ENCODE measurements at places on chromosomes 12 and 14. TPM values are rescaled to one million over a fixed set of nuclear protein-coding genes. Genes with fewer than 3 reads are reported as not detected.

The AMDHD1 gene
- 0.17 TPM for polyA plus RNA-seq

DNA sequence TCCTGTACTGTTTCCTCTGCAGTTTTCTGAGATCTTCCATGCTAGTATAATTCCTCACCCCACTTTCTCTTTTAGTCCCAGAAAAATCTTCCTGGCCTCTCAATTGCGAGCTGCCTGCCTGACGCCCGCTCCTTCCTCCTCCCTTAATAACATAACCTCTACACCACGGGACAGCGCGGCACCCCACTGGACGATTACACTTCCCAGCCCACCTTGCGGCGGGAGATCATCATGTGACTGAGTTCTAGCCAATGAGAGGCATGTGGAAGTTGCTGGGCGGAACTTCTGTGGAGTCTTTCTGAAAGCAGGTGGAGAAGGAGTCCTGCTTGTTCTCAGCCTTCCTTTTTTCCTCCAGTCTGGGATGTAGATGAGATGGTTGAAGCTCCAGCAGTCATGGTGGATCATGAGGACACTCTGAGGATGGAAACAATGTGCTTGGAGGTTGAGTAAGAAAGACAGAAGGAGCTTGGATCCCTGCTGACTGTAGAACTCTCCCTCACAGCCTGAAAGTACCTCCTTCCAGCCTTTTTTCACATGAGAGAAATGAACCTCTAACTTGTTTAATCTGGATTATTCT is 133.6 kb upstream of the VRK1 start:
- DNase-seq: no peak

- DNase-seq: peak; percentile 14
Measured at GRCh38 chr14:57871459-57872080, 5.7 kb upstream of the SLC35F4 start.

The KCNK13 gene
- 0.25 TPM for polyA plus RNA-seq

- peak; percentile 76 for DNase-seq
Measured at GRCh38 chr12:68358532-68359485, 26.6 kb upstream of the MDM1 start.

GRCh38 chr12:117571321-117571720 is 209.9 kb upstream of the NOS1 start:
- no peak for DNase-seq

The KCNC2 gene
- 0.18 TPM for polyA plus RNA-seq

DNA sequence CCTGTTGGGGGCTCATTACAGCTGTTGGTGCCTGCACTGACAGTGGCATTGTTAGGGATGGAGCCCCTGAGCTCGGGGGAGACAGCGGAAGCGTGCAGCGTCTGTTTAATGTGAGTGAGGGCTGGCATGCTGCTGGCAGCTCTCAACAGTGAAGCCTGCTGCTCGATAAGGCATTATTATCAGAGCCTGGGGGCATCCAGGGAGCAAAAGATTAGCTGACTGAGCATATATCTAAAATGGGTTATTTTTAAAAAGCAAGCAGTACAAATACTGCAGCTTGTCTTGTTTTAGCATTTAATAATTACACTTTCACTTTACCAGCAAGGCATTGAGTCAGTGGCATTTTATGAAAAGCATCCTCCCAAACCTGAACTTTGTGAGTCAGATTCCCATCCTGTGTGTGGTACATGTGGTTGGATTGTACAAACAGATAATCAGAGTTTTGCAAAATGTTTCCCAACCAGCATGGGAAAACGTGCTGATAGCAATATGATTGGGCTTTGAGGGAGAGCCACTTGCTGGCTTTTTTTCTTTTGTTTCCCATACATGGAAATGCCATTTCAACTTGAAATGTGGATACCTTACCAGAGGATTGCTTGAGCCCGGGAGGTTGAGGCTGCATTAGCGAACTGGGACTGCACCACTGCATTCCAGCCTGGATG is 150.8 kb downstream of the PRKCH start:
- DNase-seq: no peak

GRCh38 chr12:12960639-12961209 is 8.8 kb upstream of the GPRC5D start:
- no peak for DNase-seq

DNA sequence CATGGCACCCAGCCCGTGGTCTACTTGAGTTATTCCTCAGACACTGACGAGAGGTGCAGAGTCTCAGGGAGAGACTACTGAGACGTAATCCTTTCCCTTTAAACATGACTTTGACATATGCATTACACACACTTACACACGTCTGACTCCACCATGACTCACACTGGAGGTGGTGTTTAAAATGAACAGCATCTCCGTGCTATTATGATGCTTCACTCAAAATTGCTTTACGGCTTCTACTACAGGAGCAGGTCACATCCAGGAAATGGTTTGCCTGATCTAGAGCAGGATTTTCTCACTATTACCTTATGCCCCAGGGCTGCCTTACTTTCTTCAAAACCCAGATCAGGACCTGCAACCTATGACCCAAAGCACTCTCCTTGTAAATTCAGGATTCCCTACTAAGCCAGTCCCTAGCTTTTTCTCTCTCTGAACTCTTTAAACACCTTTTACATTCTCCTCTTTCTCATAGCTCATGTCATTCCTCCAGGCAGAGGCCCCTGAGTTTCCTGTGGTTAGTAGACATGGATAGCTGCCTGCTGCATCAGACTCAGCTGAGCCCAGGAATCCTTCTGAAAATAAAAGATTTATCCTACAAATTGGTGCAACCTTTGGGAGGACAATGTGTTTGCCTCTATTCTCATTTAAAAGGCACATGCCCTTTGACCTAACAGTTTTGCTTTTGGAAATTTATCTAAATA is 31.2 kb downstream of the TMCC3 start:
- no peak for DNase-seq

GRCh38 chr14:66174453-66174891 is 311.7 kb upstream of the CCDC196 start:
- DNase-seq: no peak

The FGF6 gene
- polyA plus RNA-seq: 49.3 TPM

The ACOT2 gene
- polyA plus RNA-seq: not detected

GRCh38 chr14:103840014-103840413 is 7.4 kb downstream of the PPP1R13B start:
- DNase-seq: no peak

- DNase-seq: no peak
Measured at GRCh38 chr14:69183735-69184134, 7.6 kb upstream of the EXD2 start.

DNA sequence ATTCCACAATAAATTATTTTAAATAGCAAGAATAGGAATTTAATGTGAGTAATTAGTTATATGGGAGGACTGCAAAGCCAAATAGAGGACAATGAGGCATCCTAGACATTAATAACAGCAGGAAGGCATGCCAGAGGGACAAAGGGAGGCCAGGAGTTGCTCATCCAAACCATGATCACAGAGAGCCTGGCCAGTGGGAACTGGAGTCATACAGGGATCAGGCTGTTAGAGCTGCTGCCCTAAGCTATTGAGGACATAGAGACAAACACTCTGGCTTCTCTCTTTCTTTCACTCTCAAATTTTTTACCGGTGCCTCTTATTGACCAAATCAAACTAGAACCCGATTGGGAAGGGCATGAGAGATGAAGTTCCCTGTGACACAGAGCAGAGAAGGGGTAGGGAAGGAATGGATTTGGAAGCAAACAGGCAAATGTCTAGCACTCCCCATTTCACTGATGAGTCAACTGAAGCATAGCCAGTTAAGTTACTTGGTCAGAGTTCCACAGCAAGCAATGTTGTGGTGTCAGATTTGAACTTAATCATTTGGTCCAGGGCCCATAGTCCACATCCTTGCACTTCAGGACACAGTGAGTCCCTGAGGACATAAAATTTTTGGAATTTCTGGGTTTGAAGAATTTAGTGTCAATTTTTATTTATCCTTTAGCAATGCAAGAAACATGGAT is 17.9 kb upstream of the CFAP54 start:
- no peak for DNase-seq

GRCh38 chr12:131323879-131324278 is 370.2 kb downstream of the ADGRD1 start:
- DNase-seq: no peak

- DNase-seq: no peak
Measured at GRCh38 chr14:96091149-96091693, 52.1 kb downstream of the C14orf132 start.

The PLA2G1B gene
- polyA plus RNA-seq: not detected

The DHRS2 gene
- not detected for polyA plus RNA-seq

GRCh38 chr12:19301688-19302087 is 137.6 kb upstream of the AEBP2 start:
- DNase-seq: no peak

GRCh38 chr12:2690348-2691005 is 104.3 kb upstream of the FKBP4 start:
- no peak for DNase-seq

DNA sequence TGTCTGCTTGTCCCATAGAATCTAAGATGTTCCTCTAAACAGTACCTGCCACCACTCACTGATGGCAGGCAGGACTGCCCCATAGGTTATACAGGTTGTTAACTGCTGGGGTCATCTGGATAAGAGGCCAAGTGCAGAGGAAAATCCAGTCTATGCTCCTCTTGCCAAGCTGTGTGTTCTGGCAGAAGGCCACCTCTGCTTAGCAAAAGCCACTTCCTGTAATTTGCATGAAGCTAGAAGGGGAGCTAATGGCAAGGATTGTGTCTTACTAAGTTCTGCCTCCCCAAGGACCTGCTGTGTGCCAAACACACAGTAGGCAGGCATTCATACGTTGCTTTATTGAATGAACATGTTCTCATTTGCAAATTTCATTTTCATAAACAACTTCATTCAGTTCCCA is 445.4 kb downstream of the BCL11B start:
- no peak for DNase-seq

The LYZ gene
- polyA plus RNA-seq: 33.1 TPM

GRCh38 chr12:71303199-71303598 is 136.4 kb upstream of the LGR5 start:
- DNase-seq: no peak

DNA sequence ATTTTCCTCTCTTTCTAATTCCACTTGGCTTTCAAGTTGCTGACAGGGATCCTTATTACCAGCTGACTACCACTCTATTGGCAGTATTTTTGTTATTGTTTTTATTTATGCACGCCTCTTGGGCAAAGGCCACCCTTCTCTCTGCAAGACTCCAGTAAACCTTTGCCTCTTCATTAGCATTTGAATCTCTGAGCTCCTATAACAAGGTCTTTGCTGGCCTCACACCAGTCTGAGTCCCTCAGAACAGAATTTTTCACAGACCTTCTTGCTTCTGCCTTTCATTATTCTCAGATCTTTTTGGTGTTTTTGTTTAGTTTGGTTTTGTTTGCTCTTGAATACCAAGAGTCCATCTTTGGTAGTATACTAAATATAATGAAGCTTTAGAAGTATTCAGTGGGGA is 145.9 kb downstream of the PDZRN4 start:
- no peak for DNase-seq

GRCh38 chr14:58280954-58281787 is 17.2 kb upstream of the ARID4A start:
- DNase-seq: peak; percentile 41

The CPNE8 gene
- polyA plus RNA-seq: 7.6 TPM

- no peak for DNase-seq
Measured at GRCh38 chr12:23750923-23751322, 198.5 kb downstream of the SOX5 start.

DNA sequence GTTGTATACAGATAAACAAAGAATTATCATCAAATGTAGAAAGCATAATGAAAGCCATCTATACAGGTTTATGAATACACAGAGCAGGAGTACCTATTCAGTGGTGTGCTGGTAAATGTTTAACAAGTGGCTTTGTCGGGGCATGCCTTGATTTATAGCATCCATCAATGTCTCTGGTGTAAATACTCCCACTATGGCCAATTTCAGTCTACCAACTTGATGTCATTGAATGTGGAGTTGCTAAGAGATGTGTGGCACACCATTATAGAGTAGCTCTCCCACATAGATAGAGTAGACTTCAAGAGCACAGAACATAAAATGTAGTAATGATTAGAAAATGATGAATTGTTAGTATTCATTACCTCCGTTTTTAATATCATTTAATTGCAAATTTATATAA is 9.3 kb downstream of the GRIP1 start:
- DNase-seq: no peak

Data from muscle of arm (tissue), 14 donors.